Bronchial epithelial cell (primary cell): ENCODE measurements at places on chromosomes 1 and 21. TPM values are rescaled to one million over a fixed set of nuclear protein-coding genes. Genes with fewer than 3 reads are reported as not detected.

DNA sequence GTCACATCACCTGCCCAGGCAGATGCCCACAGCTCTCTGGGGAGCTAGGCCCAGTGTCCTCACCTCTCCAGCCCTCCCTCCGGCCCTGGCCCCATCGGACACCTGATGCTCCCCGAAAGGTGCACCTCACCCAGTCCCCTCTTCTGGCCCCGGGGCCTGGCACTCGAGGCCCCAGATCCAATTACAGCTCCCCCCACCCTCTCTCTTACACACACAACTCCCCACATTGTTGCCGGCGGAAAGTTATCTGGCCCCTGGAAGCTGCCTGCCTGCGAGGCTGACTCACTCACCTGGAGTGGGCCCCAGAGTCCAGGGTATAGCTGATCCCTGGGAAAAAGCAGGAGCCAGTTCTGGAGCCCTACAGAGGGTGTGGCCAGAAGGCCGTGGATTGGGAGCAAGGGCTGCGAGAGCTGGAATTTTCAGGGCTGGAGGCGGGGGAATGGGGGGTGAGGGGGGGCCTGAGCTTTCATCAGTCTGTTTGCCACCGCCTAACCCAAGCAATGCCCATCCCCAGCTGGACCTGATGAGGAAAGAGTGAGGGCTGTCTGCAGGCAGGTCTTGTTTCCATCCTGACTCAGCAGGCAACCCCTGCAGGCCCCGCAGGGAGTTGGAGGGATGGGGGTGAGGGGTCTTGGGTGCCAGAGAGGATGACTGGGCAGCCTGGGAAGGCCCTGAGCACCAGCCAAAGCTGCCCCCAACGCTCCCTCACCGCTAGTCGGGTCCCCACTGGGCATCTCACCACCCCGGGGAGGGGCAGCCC is 948 bp downstream of the FBXO2 start:
- peak; percentile 76 for DNase-seq

- peak; percentile 97 for DNase-seq
Observed at GRCh38 chr1:168719306-168720111, 9.5 kb downstream of the DPT start.

GRCh38 chr21:29658177-29658933 is 281.4 kb downstream of the GRIK1 start:
- no peak for DNase-seq

DNA sequence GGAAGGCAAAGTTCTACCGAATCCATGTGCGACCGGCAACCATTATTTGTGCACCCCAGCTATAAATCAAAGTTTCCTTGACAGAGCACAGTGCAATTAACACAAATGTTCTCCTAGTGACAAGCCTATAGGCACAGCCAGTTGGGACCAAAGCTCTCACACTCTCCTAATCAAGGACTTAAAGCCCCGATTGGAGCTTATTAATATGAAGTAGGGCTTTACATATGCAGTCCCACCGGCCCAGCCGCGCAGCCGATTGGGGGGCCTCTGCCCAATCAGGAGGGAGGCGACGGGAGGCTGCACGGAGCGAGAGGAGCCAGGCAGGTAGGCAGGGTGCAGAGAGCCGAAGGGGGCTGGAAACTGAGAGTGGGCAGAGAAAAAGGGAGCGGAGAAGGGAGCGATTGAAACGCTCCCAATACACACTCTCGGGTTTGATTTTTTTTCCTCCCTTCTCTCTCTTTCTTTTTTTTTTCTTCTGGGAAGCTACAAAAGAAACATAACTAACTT is at the start of gene ESRRG:
Gene ESRRG (minus strand): TSS at position 156 of the 507 bp plus-strand sequence. CDS start 130 bp downstream, at position 26.
- peak; percentile 18 for DNase-seq

DNA sequence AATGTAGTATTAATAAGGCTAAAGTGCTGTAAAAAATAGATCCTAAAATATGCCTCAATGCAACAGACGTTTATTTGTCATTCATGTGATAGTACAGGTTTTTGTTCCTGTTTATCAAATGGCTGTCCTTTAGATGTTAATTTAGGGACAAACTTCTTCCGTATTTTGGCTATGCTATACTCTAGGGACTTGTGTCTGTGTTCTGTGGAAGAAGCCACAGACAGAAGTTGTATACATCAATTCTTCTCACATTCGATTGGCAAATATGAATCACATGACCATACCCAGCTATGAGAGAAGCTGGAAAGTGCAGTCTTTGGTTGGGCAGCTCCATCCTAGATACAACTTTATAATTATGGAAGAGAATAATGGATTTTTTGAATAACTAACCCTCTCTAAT is 232.7 kb upstream of the SNX7 start:
- DNase-seq = no peak

DNA sequence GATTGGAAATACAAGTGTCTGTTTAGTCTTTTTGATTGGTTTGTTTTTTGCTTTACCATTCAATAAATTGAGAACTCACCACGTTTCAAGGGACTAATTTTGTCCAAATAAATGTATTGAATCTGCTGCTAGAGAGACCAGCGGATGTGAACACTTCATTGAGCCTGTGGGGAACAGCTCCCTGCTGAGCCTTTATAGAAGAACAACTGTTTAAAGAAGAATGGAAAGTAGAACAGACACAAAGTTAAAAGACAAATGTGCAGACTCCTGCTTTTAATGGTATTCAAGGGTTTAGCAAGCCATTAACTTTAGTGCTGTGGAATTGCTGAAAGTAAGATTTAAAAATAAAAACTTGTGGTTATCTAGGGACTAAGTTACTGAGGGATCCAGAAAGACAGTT is 817.7 kb upstream of the B3GALT2 start:
- no peak for DNase-seq

- DNase-seq = no peak
Observed at GRCh38 chr1:242187816-242188215, 188.9 kb upstream of the MAP1LC3C start.

DNA sequence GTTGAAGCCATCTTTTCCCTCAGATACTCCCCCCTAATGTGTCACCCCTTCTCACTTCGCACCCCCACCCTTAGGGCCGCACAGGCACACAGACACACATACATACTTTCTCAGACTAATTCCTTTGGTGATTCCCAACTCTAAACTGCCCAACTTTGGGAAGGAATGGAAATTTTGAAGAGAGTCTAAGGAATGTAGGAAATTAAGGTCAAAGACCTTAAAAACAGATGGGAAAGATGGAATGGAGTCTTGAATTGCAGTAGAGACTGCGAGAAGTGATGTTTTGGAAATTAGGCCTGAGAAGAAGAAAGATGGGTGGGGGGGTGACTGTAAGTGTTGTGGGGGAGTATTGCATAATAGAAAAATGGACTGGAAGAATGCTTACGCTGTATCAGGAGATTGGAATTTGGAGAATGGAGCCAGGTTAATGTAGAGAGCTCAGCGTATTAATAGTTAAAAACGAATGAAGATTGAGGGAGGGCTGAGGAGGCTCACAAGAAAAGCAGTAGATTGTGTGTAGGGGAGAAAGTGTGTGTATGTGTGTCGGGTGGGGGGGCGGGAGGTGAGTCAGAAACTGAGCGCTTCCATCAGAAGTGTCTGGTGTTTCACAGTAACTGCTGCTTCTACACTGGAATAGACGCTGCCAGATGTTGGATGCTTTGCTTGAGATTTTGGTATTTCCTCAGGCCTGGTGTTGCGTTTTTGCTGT is 1.7 kb downstream of the PIP5K1A start:
- DNase-seq = peak; percentile 90

GRCh38 chr1:232138044-232138443 is 491.9 kb downstream of the SIPA1L2 start:
- no peak for DNase-seq

DNA sequence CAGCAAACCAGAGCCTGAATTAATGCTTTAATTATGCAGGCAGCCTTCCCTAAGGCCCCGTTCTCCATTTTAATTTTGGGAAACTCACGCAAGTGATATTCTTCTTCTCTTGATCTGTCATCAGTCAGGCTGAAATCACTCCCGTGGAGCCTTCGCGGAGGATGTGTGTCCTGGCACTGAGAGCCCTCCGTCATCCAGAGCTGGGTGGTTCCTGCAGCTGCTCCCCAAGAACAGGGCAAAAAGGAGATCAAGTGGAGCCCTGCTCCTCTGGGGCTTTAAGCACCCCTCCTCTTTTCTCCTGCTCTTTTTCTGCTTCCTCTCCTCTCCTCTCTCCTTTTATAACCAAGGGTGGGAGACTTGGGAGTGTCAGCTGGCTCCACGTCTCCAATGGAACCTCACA is 133.2 kb upstream of the CACNA1E start:
- DNase-seq = no peak

- no peak for DNase-seq
Observed at GRCh38 chr1:110347182-110347893, 8.2 kb downstream of the RBM15 start.

GRCh38 chr1:25503551-25504426 is 39.6 kb upstream of the LDLRAP1 start:
- DNase-seq = peak; percentile 42

GRCh38 chr1:186042230-186042629 is 308.0 kb downstream of the HMCN1 start:
- DNase-seq = peak; percentile 71

GRCh38 chr1:47996406-47997226 is 569 bp downstream of the TRABD2B start:
- DNase-seq = no peak

DNA sequence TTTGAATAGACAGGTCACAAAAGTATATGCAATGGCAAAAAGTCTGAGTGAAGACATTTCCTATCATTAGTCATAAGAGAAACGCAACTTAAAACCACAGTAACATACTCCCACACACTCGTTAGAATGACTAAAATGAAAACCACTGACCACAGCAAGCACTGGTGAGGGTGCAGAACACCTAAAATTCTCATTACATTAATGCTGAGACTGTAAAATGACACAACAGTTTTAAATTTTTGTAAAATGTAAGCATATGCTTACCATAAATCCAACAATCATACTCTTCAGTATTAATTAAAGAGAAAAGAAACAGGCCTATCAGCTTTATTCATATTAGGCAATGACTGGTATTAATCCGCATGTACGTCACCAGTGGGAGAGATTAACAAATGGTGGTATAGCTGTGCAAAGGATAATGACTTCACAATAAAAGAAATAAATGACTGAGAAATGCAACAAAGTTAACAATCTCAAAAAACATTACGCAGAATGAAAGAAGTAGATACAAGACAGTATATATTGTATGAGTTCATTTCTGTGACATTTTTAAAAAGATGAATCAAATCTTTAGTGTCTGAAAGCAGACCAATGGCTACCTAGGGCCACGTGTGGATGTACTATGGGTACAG is 253.5 kb downstream of the AKT3 start:
- DNase-seq = peak; percentile 98

GRCh38 chr1:93703643-93704042 is 22.0 kb upstream of the BCAR3 start:
- peak; percentile 90 for DNase-seq

DNA sequence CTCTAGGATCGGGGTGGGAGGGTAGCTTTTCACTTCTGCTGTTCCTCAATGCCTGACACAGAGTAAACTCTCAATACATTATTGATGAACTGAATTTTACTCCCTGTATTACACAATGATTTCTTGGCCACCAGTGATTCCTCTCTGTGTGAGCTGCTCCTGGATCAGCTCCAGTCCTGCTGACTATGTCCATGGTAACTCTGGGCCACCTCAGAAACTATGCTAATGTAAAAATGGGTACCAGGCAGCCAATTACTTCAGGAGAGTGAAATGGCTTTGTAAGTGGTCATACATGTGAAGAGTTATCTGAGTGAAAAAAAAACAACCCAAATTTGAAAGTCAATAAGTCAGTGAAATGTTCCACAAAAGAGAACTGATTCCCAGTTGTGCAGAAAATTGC is 311.0 kb downstream of the KCNH1 start:
- no peak for DNase-seq

- no peak for DNase-seq
Observed at GRCh38 chr21:39204134-39204533, 20.9 kb upstream of the PSMG1 start.

DNA sequence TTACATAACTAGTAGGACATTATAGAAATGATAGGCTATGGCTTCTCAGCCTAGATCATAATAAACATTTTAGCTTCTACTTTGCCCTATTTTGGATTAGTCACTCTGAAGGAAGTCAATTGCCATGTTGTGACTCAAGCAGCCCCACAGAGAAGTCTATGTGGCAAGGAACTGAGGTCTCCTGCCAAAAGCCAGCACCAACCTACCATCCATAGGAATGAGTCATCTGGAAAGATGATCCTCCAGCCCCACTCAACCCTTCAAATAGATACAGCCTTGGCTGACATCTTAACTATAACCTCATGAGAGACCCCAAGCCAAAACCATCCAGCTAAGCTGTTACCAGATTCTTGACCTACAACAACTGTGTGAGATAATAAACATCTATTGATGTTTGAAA is 76.3 kb upstream of the BEND5 start:
- DNase-seq = peak; percentile 91

DNA sequence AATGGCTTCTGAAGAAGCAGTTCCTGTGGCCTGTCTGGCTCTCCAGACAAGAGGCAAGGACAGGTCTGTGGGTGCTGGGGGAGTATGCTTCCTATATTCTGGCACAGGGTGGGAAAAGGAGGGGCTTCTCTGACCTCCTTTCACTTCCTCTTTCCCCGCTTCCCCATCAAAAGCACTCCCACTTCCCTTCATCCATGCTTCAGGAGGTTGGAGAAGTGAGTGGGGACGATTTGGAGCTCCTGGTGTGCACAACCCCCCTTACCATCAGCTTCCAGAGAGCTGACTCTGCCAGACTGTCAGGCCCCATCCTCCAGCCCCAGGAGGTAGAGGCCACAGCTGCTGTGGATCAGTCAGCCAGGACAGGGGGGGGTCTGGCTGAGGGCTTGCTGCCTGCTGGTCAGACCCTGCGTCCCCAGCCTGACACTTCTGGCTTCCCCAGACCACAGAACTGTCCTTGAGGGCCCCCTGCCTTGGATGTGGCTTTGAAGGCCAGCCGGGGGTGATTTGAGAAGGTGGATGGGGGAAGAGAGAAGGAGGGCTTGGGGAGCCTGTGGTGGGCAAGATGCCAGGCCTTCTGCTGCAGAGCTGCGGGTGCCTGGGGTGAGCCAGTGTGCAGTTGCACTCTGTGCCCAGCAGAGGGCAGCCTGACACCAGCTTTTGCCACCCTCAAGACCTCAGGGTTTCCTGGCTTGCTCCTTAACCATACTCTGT is 21.5 kb upstream of the TMEM222 start:
- peak; percentile 79 for DNase-seq

- peak; percentile 78 for DNase-seq
Observed at GRCh38 chr1:235442788-235443429, 61.3 kb downstream of the B3GALNT2 start.

CFHR1 gene
- not detected in 2 replicates for total RNA-seq

CA14 gene
- not detected in 2 replicates for total RNA-seq

REN gene
- total RNA-seq = 0.26 TPM in 2 replicates

CRYBG2 gene
- total RNA-seq = 19.5 and 67.7 TPM in 2 replicates

UTS2 gene
- 0.26 TPM in 1 of 2 replicates, not detected in the other for total RNA-seq

MAP1LC3C gene
- not detected in 2 replicates for total RNA-seq

MED8 gene
- total RNA-seq = 78.1 and 83.2 TPM in 2 replicates

RHCE gene
- 2.0 and 3.7 TPM in 2 replicates for total RNA-seq

CYP4A22 gene
- total RNA-seq = not detected in 2 replicates

FAM151A gene
- not detected in 2 replicates for total RNA-seq

HOOK1 gene
- 10.3 and 14.6 TPM in 2 replicates for total RNA-seq

TNFRSF8 gene
- not detected in 2 replicates for total RNA-seq
